ENCODE measurements at places on chromosomes 6 and 20.

DNA sequence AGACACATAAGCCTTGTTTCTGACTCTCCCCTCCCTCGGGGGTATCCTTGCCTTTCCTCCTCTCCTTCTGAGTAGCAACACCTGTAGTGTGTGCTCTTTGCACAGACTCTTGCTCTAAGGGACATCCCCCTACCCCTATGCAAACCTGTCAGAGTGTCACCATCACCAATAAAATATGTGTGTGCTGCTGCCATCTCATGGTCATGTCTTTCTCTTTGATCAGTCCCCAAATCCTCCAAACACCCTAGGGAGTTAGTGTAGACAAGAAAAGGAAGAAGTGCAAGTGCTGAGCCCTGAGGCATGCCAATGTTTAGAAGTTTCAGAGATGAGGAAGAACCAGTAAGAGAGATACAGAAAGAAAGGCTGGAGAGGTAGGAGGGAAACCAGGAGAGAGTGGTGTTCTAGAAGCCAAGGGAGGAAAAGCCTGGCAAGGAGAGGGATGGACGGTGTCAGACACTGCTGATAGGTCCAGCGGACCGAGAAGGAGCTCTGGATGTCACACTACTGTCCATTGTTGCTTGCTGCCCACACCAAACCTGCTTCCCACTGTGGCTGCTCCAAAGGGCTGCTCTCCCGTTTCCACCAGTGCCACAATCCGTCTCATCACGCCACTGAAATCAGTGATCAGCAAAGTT is 16.4 kb downstream of the TRMT6 start:
- no peak for DNase-seq

GRCh38 chr6:110548110-110548847 is 71.9 kb upstream of the SLC22A16 start:
- DNase-seq, result no peak

DNA sequence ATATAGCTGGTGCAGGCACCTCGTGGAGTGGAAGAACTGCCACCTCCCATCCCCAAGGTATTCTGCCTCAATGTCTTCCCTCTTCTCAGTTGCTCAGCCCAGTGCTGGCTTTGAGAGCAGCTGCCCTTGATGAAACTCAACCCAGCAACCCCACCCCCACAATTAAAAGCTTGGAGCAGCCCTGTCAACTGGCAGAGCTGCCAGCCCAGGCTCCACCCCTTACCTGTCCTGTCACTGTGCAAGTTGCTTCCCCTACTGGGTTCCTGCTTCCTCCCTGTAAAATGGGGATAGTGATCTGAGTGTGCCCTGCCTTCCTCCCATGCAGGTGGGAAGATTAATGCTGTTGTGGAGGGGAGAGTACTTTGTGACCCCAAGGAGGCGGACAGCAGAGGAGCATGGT is 4.5 kb downstream of the TMEM63B start:
- DNase-seq, result no peak

GRCh38 chr6:516213-516612 is 124.7 kb downstream of the IRF4 start:
- no peak for DNase-seq

GRCh38 chr20:61845233-61845671 is 220.4 kb downstream of the TAF4 start:
- no peak for DNase-seq

DNA sequence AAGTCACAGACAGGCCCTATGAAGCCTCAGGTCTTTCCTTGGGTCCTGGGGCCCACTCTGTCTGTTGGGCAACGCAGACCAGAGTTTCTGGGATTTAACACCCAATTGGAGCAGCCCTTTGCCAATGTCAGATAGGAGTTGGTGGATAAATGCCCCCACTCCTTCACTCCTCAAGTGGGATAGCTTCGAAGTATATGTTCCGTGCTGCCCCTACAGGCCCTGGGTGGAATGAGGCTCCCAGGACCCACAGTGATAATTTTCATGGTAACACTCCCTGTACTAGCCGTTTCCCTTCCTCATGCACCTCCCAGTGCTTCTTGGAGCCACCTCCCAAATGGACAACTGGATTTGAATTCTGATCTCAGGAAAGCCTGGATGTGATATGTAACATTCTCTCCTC is 145.4 kb downstream of the FOXA2 start:
- no peak for DNase-seq

GRCh38 chr20:50285376-50286173 is 94.9 kb downstream of the CEBPB start:
- DNase-seq, result no peak

GRCh38 chr6:15413466-15414234 is 167.8 kb downstream of the JARID2 start:
- no peak for DNase-seq

- DNase-seq, result no peak
These were observed 304.0 kb upstream of the CDYL start for GRCh38 chr6:4472222-4472621.

DNA sequence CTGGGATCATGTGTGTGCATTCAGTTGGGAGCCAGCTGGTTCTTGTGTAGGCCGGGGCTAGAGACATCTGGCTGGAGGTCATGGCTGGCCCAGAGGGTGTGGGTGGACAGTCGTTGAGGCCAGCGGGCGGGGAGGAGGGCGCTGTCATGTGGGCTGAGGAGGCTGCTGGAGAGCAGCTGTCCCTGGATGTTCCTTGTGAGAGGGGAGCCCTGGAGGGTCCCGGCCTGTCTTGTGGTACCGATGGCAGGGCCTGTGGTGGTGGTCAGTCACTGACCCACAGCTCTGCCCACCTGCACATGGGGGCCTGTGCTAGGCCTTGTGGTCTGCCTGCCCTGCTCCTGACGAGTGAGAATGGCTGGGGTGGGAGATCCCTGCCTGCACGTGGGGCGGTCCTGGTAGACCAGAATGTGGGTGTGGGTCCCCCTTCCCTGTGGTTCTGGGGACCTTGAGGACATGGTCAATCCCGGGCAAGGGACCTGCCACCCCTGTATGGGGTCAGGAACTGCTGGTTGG is 1.9 kb upstream of the C20orf204 start:
- no peak for DNase-seq

- no peak for DNase-seq
These were observed 69.9 kb upstream of the SOX4 start for GRCh38 chr6:21523652-21524051.

GRCh38 chr6:28211840-28212509 is 13.1 kb upstream of the ZSCAN9 start:
- DNase-seq, result no peak

DNA sequence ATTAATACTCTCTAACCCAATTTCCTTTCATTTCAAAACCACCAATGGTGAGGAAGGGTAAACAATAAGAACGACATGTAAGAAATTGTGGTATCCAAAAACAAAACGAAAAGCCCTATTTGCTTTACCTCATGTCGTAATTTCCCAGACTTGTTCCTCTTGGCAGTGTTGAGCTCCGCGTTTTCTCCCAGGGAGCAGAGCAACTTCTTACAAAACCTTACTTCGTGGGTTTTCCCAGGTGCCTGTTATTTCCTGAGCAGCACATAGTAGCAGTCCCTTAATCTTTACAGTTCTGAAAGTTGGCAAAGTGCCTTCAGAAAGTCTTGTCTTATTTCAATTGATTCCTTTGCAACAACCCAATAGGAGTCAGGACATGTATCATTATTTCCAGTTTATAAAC is 207.9 kb upstream of the MARCKS start:
- no peak for DNase-seq

DNA sequence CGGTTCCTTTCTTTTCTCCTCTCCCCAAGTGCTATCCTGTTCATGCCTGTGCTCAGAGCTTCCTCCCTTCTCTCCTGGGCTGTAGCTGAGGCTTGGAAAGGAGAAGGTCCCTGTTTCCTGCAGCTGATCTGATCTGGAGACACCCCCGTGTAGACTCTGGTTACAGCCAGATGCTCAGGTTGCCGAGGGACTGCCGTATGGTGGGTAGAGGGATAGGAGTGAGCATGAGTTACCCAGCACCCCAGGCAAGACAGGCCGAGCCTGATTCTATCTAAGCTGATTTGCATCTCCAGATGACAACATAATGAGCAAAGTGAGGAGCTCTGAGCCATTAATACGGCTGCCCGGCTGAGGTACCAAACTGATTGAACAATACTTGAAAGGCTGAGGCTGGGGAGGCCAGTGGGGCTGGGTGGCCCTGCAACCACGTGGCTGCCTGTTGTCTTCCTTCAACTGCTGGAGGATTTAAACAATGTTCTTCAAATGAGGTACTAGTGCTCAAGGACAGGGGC is 91.8 kb downstream of the ASXL1 start:
- DNase-seq, result no peak

DNA sequence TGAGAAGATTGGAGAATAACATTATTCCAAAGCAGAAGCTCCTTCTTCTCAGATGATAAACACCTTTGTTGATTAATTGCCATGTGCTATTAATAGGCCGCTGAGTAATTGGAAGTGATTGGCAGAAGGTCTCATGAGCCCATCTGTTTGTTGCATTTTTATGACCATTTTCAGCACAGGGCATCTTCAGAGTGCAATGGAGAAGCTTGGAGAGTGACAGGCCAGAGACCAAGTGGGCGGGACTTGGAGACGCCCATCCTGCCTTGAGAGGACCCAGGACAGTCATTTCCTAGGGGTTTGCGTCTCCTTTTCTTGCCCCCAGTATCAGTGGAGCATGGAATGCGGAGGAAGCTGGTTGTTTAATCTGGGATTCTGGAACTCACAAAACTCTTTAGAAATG is 89.5 kb downstream of the CDH4 start:
- no peak for DNase-seq

- no peak for DNase-seq
These were observed 86.1 kb upstream of the STMND1 start for GRCh38 chr6:17015551-17016381.

DNA sequence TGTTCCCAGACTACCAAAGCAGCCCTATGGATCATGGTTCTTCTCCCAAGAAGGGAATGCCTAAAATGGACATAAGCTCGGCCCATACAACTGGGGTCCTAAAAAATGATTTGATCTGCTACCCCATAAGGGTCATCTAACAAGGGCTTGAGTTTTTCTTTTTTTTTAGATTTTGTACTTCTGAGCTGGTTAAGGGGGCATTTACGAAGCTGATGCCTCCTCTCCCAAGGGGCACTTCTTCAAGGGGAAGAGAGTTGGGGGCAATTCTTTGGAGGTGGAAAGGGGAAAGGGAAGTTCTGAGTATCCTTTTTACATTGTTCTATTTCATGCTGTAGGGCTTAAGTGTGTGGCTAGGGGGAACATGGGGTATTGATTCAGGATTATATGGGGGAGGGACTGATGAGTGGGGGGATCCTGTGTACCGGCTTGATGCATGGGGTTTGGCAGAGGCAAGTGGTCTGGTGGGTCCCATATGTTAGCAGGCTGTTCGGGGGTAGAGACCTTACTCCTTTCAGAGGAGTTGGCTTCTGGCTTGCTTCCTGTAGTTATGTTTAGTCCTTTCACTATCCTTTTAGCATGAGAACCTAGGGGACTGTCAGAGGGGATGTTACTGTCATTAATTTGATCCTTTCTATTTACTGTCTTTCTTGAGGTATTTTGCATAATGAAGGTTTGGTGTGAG is 8.1 kb upstream of the ZNFX1 start:
- no peak for DNase-seq

- peak; percentile 41 for DNase-seq
These were observed 43.4 kb downstream of the NHSL1 start for GRCh38 chr6:138455746-138456400.

- no peak for DNase-seq
These were observed 494.0 kb downstream of the ADGRB3 start for GRCh38 chr6:69129046-69129445.

DNA sequence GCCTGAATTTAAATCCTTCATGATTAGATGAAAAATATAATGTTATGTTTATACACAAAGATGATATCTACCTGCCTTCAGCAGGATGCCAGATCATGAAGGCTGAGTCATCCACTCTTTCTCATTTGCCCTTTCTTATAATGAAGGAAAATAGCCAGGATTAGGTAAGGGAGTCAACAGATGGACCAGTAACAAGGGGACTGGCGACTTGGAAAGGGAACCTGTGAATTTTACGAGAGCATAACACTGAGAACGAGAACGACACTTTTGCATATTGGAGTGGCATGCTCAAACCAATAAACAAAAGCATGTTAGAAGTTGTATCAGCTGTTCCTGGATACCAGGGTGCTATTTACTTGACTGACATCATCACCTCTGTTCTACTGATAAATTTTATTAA is 154.0 kb downstream of the LAMP5 start:
- DNase-seq, result no peak

GRCh38 chr6:54801669-54802068 is 44.9 kb upstream of the FAM83B start:
- peak; percentile 63 for DNase-seq

DNA sequence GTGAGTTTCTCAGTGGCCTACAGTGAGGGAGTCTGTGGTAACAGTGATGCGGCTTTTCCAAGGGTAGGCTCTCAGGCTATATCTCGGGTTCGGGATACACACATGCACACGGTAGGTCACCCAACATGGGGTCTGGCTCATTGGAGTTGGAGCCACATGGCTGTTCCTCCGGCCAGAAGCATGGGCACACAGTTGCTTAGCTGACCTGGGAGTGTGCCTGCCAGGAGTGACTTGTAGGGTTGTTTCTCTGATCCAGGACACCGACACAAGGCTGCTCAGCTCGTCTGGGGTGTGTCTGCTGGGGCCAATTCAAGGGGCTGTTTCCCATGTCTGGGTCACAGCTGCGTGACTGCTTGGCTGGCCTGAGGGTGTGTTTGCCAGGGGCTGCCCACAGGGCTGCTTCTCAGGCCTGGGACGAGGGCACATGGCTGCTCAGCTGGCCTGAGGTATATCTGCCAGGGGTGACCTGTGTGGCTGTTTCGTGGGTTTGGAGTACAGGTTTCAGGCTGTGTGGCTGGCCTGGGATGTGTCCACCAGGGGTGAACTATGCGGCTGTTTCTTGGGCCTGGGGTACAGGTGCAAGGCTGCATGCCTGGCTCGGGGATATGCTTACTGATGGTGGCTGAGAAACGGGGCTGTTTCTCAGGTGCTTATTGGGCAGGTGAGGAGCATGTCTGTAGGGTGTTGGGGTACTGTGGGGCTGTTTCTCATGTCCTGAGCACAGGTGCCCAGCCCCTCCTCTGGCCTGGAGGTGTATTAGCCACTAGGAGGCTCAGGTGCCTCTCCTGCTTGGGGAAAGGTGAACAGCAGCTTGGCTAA is 15.2 kb downstream of the KIF25 start:
- no peak for DNase-seq

DNA sequence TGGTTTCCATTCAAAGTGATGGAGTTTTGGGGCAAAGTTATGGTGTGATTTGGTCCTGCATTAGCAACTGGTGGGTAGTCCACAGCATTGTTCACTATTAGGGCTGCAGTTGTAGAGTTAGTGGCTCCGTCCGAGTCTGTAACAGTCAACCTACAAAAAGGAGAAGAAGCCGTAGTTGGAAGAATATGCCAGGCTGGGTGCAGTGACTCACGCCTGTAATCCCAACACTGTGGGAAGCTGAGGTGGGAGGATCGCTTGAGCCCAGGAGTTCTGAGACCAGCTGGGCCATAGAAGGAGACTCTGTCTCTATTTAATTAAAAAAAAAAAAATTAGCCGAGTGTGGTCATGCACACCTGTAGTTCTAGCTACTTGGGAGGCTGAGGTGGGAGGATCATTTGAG is 69.5 kb downstream of the KIAA0319 start:
- DNase-seq, result no peak

Data from non-pigmented ciliary epithelial cell (primary cell).